ENCODE measurements at places on chromosomes 13 and 19.
A peak's percentile ranks its signal among the peaks of the same experiment; 100 is the strongest.

GRCh38 chr13:27359199-27359821 is 65.1 kb upstream of the GTF3A start:
- peak; percentile 57 for DNase-seq

DNA sequence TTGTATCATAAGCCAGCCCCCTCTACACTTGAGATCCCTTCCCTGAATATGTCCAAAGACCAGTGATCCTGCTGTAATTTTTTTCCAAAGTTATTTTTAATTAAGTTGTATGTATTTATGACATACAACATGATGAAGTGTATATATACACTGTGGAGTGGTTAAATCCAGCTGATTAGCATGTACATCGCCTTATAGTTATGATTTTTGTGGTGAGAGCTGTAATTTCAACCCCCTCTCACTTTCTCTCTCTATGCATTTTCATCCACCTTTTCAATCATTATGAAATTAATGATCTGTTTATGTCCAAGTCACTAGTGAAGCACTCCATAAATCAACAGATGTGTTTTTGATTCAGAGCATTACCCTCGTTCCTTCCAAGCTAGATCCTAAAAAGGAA is 85.3 kb downstream of the KCTD12 start:
- no peak for DNase-seq

- peak; percentile 44 for DNase-seq
These were observed 547 bp downstream of the ABCC4 start for GRCh38 chr13:95300625-95301182.

- DNase-seq = no peak
These were observed 275.3 kb upstream of the KLF12 start for GRCh38 chr13:74409551-74409950.

DNA sequence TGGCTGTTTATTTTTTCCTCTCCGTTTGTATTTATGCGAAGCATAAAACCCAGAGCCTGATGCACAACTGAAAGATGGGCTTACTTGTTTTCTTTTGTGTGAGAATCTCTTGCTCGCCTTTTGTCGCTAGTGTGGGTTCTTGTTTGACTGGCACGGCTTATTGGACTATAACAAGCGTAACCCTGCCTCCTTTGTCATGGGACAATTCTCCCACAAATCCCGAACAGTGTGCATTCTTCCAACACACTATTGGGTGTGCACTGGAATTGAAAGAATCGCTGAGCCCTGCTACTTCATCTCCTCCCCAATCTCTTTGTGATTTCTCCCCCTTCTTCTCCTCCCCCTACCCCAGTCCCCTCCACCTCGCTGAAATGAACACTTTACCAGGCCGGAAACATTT is 110.8 kb downstream of the ZIC5 start:
- DNase-seq = no peak
